CD4-positive, alpha-beta T cell treated with Interferon alpha-2 for 1 hour (primary cell): ENCODE measurements at places on chromosomes 5 and 9.

DNA sequence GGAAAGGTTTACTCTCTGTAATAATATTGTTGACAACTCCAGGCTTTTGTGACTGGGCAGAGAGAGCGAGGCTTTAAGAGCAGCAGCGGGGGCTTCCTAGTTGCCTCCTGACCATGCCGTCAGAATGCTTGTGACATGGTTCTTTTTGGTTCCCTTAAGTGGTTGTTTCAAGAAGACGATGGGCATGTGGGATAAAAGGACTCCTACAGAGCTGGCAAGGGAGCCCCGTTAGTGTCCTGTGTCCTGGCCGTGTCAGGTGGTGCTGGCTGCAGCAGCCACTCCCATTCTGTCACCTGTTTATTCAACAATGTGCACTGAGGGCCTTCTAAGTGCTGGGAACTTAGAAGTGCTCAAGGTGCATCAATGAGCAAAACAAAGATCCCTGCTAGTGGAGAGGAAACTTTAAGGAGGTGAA is 19.7 kb downstream of the LCP2 start:
- no peak for DNase-seq

DNA sequence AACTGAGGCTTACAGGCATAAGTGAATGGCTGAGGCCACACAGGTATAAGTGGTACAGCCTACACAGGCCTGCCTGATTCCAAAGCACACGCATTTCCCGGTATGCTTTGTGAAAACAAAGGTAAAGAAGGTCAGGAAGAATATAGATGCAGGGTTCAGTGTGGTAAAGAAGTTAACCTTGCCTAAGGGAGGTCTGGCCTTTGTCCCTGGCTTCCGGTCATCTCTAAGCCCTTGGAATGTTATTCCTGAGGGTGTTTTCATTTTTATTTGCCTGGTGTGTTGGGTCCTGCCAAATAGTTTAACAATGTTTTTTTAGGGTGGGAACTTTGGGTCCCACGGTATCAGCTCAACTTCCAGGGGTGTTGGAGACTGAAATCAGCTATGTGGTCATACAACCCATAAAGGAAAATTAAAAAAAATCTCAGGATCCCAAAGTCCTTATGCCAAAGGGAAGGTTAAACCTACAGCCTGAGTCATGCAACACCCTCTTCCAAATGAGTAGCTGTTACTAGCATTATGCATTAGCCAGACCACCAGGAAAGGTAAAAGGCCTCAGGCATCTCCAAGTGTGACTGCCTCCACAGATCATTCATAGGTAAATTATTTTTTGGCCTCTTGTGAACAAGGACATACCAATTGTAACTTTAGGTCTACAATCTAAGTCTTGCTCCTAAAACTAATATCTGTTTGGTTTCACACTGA is 124.6 kb downstream of the ATP10B start:
- DNase-seq: no peak

- no peak for DNase-seq
Measured at GRCh38 chr5:126514558-126515141, 80.4 kb downstream of the ALDH7A1 start.

DNA sequence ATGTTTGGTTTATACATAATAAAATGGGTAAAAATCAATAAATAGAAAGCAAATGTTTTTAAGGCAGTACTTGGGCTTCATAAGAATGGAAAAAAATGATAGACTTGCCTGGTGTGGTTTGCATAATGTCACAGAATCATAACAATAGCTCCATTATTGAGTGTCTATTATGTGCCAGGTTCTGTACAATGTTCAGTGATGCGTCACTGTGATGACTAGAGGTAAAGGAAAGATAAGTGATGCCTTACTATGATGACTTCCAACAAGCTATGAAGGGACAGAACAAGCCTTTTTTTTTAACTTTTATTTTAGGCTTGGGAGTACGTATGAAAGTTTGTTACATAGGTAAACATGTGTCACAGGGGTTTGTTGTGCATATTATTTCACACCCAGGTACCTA is 128.8 kb downstream of the TMC1 start:
- DNase-seq: no peak

- no peak for DNase-seq
Measured at GRCh38 chr9:37540634-37541033, 35.5 kb downstream of the FBXO10 start.
